Neural crest cell (in vitro differentiated cells): ENCODE measurements at places on chromosomes 6 and 20.

GRCh38 chr6:42411406-42411805 is 40.3 kb downstream of the TRERF1 start:
- no peak for DNase-seq

GRCh38 chr20:7151676-7152470 is 384.4 kb downstream of the BMP2 start:
- no peak for DNase-seq

DNA sequence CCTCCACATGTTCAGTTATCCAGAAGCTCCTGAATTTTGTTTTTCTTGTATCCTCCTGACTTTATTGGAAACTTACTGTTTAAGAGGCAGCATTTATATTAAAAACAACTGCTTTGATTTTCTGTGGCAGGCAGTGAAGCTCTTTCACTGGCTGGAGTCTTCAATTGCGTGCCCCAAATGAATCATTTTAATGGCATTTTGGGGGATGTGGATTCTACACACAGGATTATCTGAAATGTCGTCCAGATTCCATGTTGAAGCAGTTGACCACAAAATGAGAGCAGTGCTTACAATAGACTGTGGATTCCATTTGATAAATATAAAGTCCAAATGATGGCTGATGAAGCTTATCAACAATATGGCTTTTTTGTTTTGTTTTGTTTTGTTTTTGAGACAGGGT is 41.0 kb upstream of the HIVEP1 start:
- no peak for DNase-seq

GRCh38 chr20:51402201-51402600 is 140.3 kb downstream of the NFATC2 start:
- DNase-seq: no peak

- DNase-seq: no peak
These were observed 89.2 kb downstream of the RPP40 start for GRCh38 chr6:4914420-4915159.

DNA sequence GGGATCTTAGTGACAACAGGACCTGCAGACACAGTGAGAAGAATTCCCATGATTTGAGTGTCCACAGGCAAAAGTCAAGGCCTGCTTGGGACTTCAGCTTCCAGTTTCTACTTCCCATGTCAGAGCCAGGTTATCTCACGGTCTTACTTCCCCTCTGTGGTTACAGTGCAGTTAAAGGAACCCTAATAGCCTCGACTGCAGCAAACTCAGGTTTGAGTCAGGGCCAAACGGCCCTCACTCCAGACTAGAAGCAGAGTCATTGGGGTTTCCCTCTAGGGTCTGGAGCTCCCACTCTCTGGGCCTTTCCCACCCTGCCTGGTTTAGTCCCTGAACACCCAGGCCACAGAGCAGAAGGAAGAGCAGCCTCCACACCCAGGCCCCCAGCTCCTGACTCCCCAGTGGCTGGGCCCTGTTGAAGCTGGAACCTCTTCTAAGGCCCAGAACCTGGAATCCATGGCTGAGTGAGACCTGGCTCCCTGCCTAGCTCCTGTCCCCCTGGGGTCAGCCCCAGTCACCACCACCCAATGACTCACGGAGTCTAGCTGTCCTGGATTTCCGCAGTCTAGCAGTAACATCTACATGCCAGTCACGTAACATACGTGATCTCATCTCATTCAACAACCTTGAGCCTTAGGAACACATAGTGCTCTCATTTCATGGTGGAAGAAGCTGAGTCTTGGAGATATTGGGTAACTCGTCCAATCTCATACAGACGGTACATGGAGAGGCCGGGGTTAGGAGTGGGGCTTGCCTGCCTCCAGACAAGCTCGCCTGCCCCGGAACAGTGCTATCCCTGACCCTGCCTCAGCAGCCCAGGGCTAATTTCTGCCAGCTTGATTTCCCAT is 9.2 kb upstream of the GHRH start:
- DNase-seq: no peak

- DNase-seq: no peak
These were observed 21.6 kb upstream of the TRIM27 start for GRCh38 chr6:28945349-28945748.

- DNase-seq: no peak
These were observed 527.6 kb downstream of the CD83 start for GRCh38 chr6:14645221-14645620.

GRCh38 chr6:87287251-87287650 is 35.1 kb upstream of the SMIM8 start:
- no peak for DNase-seq

DNA sequence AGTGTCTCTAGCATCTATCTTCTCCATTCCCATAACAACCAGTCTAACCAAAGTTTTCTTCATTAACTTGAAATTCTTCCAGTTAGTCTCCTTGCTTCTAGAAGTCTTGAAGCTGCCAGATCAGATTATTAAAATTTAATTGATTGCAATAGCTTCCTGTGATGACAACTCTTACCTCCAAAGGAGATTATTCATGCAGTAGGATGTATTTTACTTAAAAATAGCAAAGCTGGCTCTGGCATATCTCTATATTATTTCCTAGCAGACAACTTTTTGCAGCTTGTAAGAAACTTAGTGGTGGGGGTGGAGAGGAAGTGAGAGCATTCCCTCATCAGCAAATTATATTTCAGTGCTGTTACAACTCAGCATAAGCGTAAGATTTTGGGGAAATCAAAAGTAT is 290.4 kb downstream of the GRIK2 start:
- DNase-seq: no peak

GRCh38 chr6:3803627-3804468 is 45.3 kb upstream of the FAM50B start:
- no peak for DNase-seq

DNA sequence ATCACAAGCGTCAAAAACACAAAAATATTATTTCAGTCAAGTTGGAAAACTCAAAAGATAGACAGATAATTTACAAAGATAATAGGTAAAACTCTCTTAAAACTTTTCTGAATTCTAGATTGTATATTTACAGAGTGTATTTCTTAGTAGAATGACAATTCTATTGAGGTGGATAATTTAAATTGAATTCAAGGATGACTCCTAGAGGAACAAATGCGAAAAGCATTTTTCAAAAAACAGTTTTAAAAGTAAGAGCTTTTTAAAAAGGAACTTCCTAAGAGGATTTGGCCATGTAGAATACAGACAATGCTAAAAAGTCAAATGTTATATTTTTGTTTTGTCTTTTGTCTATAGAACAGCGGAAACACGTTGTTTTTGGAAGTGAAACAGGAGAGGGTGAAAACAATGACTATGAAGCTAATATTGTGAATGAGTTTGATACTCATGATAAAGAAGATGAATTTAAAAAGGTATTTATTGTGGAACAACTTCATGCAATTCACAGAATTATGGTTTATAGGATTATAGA is 90.1 kb downstream of the DNAH8 start:
- no peak for DNase-seq

DNA sequence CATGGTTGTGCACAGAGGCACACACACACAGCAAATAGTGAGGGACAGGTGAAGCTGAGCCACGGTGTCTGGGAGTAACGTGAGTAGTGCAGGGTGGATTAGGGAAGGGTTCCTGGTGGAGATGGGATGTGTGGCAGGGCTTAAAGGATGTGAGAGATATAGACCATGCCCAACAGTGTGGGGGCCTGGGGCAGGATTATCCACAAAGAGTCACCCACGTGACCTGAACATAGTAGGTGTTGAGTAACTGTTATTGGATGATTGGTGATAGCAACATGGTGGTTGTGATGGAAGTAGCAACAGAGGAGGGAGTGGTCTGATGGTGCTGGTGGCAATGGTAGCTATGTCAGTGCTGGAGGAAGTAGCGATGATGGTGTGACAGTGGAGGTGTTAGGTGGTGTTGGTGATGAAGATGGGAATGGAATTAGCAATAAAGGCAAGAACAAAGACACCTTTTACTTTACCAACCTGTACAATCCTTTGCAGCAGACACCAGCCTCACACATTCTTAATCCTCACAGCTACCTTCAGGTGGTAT is 135.1 kb downstream of the MRPL14 start:
- no peak for DNase-seq

DNA sequence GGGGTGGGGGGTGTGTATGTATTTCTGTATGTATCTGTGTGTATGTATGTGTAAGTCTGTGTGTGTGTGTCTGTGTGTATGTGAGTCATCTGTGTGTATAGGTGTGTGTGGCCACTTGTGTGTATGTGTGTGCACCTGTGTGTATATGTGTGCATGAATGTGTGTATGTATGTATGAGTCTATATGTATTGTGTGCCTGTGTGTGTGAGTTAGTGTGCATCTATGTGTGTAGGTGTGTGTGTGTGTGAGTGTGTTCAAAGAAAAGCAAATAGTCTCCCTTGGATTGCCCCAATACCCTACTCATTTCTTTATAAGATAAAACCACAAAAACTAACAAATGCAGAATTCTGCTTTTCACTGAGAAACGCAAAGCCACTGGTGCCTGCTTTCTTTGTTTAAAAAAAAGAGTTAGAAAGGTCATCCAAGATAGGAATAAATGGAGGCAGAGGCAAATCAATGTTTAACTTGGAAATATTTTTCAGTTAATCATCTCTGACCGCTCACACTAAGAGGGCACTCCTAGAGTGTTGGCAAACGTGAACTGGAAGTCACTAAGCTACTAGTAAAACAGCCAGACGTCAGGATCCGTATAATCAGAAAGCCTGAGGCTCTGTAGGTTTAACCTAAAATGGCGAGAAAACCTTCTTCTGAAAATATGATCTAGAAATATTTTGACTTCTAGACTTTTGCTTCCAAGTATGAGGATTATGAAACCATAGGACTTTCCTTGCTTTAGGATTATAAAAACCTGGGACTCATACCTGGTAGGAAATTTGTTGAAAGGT is 37.4 kb upstream of the JAG1 start:
- no peak for DNase-seq

DNA sequence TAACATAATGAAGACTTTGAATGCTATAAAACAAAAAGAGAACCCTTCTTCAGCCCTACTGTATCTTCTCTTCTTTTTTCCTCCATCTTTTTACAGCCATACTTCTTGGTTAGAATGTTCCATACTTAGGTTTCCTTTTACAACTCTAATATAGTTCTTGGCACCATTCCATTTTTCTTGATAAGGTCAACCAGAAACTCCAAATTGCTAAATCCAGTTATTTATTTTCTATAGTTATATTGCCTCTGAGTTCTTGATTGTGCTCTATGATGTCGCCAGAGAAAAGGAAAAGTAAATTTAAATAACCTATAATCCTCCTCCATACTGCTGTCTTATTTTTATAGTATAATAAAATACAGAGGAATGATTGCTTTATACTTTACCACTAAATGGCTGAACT is 26.7 kb upstream of the COL10A1 start:
- no peak for DNase-seq

GRCh38 chr6:54299542-54300269 is 8.5 kb upstream of the TINAG start:
- DNase-seq: no peak

- peak; percentile 50 for DNase-seq
These were observed at the start of gene NT5E for GRCh38 chr6:85449818-85450759. TSS of gene NT5E (plus strand) at chr6:85450083. CDS start at chr6:85450140, 57 bp downstream.

GRCh38 chr6:109039795-109040194 is 54.9 kb downstream of the SESN1 start:
- no peak for DNase-seq

DNA sequence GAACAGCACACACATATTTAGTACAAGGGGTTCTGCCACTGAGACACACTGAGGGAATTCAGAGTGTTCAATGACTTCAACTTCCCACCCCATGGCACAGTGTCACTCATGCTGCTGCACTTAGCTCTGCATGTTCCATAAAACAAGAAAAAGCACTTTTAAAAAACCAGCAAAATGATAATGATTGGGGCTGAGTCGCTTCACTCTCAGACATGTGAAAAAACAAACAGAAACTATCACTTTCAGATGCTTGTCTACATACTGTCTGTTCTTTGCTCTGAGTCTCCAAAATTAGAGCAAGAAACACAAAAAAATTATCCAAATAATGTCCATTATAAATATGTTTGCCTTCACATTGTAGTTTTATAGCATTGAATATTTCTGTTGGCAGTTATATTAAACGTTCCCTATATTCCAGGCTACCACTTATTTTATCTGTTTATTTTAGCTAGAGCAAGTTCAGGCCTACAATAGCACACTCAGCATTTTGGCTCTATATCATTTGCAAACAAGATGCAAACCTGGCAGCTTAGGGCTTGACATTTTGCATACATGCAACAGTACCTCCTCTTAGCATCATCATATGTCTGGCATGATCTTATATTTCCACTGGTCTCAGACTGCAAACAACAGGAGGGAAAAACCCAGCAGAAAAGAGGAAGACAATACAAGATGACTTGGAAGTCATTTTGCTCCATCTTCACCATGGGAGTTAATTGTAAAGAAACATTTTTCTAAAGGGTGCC is 398.8 kb downstream of the HACE1 start:
- DNase-seq: no peak

DNA sequence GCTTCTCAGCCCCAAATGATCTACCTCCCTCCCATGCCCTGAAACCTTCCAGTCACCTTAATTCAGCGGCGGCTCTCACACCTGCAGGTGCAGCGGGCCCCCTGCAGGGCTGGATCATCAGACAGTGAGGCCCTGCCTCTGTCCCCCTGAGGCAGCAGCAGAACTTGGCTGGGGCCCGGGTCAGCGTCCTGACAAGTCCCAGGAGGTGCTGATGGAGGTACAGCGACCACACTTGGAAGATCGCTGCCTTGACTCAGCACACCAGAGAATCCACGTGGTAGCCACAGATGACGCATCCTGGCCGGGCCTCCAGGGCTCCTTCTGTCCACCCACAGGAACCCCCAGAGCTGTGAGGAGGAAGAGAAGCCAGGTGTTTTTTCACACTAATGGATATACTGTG is 116.4 kb upstream of the THBS2 start:
- no peak for DNase-seq

DNA sequence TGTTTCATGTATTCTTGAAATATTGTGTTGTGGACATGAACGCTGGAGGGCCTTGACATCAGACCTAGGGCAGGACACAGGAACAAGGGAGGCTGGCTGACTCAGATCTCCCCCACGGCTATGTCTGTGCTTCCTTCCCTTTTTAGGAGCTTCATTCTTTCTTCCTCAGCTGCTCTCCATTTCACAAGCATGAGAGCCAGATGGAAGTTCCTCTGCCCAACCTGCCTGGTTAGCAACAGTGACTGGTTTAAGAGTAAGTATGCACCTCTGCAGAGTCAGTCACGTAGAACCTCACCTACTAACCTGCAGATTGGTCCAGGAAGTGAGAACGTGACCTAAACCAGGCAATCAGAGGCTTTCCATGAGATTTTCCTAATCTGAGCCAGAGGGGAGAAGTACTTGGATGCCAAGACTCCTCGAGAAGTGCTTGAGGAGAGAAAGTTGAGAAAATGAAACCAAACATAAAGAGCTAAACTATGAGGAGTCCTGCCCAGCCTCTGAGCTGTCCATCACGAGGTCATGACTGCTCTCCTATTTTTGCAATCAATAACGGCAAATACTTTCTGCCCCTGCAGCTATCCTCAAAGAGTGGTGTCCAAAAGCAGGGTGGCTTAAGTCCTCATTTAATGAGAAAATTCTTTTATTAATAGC is 465.2 kb upstream of the CITED2 start:
- DNase-seq: no peak

GRCh38 chr6:109454496-109455436 is 806 bp downstream of the MICAL1 start:
- peak; percentile 46 for DNase-seq

- no peak for DNase-seq
These were observed 25.5 kb downstream of the COL11A2 start for GRCh38 chr6:33166811-33167210.

GRCh38 chr20:17873410-17874270 is 95.0 kb downstream of the SNX5 start:
- DNase-seq: no peak
